Naive thymus-derived CD8-positive, alpha-beta T cell (primary cell): ENCODE measurements at places on chromosomes 4 and X.
A peak's percentile ranks its signal among the peaks of the same experiment; 100 is the strongest.

DNA sequence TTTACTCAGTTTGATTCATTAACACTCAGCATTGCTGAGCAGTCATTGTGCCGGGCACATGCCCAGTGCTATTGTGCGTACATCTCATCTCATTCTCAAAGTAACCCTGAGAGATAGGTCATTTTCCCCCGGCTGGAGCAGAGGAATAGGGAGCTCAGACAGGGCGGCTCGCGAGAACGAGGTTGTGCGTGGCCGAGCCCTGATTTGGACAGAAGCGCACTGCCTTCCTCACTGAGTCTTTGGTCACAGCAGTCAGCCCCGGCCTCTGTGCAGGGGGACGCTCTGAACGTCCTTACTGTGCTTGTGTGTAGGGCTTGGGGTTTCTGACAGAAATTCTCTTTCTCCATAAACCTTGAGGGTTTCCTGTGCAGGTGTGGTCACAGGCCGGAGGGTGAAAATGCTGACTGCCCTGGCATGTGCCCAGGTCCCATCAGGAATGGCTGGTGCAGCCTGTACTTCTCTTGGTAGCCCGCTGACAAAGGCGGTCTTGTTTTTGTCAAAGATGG is 39.5 kb downstream of the NOP14 start:
- DNase-seq = no peak

DNA sequence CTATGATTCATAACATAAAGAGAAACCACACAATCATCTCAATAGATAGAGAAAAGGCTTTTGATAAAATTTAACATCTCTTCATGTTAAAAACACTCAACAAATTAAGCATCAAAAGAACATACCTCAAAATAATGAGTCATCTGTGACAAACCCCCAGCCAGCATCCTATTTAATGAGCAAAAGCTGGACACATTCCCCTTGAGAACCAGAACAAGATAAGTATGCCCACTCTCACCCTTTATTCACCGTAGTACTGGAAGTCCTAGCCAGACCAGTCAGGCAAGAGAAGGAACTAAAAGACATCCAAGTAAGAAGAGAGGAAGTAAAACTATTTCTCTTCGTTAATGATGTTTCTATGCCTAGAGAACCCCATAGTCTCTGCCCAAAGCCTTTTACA is 507.2 kb downstream of the PABPC4L start:
- DNase-seq = no peak

GRCh38 chr4:6917461-6918271 is 8.0 kb downstream of the TBC1D14 start:
- peak; percentile 36 for DNase-seq

- DNase-seq = no peak
These were observed 257.5 kb upstream of the FTHL17 start for GRCh38 chrX:31329298-31329697.

GRCh38 chr4:86717651-86718050 is 123.5 kb downstream of the PTPN13 start:
- DNase-seq = no peak

DNA sequence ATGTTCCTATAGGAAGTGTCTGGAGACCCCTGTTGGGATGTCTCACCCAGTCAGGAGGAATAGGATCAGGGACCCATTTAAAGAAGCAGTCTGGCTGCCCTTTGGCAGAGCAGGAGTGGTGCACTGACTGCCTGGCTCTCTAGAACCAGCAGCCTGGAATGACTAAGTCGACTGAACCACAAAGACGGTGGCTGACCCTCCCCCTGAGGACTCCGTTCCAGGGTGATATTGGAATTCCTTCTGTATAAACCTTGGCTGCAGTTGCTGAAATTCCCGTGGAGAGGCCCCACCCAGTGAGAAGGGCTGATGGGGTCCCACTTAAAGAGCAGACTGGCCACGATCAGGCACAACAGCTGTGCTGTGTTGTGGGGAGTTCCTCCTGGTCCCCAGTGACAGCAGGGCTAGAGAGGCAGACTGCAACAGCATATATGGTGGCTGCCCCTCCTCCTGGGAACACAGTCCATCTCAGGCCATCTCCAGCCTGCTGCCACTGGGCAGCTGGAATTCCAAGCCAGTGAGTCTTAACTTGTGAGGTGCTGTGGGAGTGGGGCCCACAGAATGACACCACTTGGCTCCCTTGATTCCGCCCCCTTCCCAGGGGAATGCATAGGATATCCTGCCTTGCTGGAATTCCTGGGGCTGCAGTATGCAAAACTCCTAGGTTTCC is 41.8 kb upstream of the RLIM start:
- DNase-seq = no peak

DNA sequence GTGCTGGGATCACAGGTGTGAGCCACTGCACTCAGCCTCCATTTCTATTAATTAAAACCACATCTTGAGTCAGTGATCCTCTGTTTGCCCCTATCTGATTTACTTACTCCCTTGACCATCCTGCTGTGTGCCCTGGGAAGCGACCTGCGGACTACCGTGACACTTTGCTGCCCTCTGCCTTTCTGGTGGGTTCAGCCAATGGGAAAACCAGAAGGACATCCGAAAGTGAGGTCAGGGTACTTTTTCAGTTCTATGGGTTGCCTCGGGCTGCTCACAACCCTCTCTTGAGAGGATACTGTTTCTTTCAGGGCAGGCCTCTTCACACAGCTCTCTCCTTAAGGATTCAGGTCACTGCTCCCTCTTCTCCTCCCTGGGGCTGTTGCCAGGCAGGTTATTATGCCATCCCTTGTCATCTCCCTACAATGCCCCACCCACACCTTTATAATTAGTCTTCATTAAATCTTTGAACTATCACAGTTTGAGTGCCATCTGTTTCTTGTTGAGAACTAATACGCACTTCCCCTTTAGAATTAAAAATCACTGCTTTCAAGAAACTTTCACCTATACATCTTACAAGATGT is 21.4 kb downstream of the PLAC8 start:
- no peak for DNase-seq

DNA sequence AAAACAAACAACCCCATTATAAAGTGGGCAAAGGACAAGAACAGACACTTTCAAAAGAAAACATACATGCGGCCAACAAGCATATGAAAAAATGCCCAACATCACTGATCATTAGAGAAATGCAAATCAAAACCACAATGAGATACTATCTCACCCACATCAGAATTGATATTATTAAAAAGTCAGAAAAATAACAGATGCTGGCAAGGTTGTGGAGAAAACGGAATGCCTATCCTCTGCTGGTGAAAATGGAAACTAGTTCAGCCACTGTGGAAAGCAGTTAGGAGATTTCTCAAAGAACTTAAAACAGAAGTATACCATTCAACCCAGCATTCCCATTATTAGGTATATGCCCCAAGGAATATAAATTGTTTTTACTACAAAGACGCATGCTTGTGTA is 112.5 kb downstream of the JADE1 start:
- no peak for DNase-seq

- no peak for DNase-seq
These were observed 541.4 kb upstream of the BOD1L1 start for GRCh38 chr4:14168919-14169318.

DNA sequence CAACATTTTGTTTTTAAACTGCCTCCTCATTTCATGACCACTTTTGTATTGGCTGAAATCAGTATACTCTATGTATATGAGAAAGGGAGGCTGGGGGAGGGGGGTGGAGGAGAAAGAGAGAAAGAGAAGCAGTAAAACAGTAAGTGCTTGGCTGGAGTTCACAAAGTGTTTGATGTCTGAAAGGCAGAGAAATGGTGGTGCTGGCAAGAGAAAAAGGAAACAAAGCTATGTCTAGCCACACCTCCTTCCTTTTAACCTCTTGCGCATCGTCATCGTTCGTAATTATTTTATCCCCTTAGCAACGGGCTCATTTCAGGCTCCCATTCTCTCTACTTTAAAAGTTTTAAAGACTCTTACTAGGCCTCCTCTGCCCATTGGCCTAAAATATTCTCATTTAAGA is 25.6 kb downstream of the RPA4 start:
- DNase-seq = no peak

DNA sequence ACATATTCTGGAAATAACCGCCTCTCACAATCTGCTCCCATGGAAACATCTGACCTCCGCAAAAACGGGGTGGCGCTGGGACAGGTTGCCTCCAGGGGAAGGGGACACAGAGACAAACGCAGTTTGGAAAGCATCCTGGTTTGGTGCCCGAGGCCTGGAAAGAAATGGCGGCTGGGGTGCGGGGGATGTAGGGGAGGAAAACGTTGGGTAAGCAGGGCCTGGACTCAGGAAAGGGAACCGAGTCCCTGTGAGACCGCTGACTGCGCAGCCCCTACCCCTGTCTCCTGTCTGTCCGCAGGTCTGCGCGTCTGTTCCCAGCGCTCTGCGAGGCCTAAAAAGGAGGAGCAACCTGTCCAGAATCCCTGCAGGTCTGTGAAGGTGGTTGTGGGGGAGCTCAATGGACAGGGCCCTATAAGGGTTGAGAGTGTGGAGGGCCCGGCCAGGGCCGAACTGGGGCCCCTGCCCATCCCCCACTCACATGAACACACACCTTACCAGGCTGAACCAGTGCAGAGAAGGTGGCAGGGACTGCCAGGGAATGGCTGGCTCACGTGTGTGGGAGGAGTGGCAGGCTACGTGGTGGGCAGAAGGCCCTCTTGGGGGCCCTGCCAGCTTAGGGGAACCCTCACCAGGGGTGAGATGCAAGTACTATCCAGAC is 672 bp downstream of the TCEAL3 start:
- no peak for DNase-seq

GRCh38 chrX:153302796-153303195 is 18.8 kb downstream of the PNMA6F start:
- no peak for DNase-seq

DNA sequence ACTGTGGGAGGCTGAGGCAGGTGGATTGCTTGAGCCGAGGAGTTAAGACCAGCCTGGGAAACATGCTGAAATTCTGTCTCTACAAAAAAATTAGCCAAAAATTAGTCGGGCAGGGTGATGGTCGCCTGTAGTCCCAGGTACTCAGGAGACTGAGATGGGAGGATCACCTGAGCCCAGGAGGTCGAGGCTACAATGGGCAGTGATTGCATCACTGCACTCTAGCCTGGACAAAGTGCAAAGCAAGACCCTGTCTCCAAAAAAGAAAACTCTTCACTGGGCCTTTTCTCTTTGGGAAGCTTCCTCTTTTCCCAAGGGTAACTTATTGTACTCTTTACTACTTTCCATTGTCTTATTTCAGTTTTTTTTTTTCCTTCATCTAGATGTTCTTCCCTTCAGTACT is 88.9 kb downstream of the UBE2K start:
- DNase-seq = no peak

DNA sequence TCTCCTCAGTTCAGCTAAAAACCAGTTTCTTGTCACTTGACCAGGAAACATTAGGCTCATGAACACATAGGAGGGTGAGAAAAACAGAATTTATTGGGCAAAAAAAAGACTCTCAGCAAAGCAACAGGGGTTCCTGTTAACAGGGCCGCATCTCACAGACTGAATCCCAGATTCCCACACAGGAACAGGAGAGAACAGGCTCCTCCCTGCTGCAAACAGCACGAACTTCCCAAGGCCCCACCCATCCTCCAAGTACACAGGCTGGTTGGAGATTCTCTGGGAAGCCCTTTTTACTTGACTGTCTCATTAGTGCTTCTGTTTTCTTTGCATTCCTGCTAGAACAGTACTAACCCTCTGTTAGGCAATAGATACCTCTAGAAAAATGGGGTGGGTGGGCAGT is 52.4 kb upstream of the IL21 start:
- no peak for DNase-seq

- DNase-seq = no peak
These were observed 235.1 kb upstream of the HCCS start for GRCh38 chrX:10875995-10876394.

DNA sequence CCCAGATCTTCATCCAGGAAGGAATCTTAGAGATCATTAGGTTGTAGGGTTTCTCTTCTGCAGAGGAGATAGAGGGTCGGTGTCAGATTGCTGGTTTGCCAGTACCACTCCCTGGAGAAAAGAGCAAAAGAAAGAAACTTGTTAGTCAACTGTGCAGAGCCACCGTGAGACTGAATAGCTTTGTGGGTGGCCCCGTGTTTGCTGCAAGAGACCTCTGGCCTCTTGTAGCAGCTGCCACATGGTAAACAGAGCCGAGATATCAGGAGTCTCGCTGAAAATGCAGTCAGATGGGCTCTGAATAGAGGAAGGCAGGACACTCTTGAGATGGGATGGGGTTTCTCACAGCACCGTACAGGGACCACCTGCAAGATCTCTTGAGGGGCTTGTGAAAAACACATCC is 149.7 kb downstream of the PTTG2 start:
- DNase-seq = no peak

GRCh38 chrX:73855546-73855945 is 292.5 kb downstream of the CHIC1 start:
- peak; percentile 74 for DNase-seq

DNA sequence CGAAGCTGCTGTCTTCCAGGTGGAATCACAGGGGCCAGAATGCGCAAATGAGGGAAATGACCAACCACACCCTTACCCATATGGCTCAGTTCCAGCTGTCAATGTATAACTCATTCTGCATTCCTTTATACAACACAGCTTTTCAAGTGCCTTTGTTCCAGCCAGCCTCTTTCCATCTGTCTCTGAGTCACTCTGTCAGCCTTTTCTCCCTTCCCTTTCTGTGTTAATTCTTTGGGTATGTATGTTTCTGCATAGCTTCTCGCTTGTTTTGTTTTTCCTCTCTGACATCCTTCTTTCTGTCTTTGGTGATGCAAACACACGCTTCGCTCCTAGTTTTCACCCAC is 54.5 kb downstream of the RS1 start:
- no peak for DNase-seq

DNA sequence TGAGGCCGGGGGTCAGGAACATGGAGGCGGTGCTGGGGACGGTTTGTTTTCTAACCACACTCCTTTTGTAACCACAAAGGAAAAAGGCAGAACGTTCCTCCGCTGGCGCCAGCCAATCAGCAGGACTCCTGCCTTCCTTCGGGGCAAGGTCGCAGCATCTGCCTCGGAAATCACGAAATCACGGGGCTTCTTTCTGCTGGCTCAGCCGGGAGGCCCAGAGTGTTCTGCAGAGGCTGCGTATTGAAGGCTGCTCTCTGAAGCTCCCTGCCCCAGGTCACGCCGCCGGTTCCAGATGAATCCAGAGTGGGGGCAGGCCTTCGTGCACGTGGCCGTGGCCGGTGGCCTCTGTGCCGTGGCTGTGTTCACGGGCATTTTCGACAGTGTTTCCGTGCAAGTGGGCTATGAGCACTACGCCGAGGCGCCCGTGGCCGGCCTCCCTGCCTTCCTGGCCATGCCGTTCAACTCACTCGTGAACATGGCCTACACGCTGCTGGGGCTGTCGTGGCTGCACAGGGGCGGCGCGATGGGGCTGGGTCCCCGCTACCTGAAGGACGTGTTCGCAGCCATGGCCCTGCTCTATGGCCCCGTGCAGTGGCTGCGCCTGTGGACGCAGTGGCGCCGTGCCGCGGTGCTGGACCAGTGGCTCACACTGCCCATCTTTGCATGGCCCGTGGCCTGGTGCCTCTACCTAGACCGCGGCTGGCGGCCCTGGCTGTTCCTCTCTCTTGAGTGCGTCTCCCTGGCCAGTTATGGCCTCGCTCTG is 9.4 kb downstream of the TMEM187 start:
- peak; percentile 35 for DNase-seq
